ENCODE measurements at places on chromosomes 16 and 17.
A peak's percentile ranks its signal among the peaks of the same experiment; 100 is the strongest.

DNA sequence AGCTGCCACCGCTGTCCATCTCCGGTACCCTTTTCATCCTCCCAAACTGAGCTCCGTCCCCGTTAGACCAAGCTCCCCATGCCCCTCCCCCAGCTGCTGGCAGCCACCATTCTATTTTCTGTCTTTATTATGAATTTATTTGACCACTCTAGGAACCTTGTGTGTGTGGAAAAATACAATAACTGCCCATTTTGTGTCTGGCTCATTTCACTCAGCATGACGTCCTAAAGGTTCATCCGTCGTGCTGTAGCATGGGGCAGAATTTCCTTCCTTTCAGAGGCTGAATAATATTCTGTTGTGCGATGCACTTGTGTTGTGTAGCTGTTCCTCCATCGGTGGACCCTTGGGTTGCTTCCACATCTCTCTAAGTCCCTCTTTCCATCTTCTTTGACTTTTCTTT, 263.1 kb downstream of the SEC14L1 start:
- DNase-seq = no peak

- no peak for DNase-seq
Observed at GRCh38 chr16:82681592-82681991, 54.8 kb downstream of the CDH13 start.

DNA sequence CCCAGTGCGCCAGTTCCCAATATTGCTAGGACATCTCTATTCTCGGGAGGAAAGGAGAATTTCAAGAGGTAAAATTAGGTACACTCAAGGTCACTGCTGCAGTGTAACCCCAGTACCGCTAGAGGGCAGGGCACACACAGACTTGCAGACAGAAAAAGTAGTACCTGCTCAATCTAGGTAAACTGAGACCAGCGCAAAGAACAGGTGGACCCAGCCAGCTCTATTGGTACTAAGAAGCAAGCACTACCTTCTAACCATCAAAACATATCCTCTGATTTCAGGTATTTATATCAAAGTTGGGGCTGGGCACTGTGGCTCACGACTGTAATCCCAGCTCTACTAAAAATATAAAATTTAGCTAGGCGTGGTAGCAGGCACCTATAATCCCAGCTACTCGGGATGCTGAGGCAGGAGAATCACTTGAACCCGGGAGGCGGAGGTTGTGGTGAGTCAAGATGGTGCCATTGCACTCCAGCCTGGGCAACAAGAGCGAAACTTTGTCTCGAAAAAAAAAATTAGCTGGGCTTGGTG, 3.6 kb upstream of the WDR81 start:
- DNase-seq = no peak

- DNase-seq = no peak
Observed at GRCh38 chr17:73007407-73007806, 85.1 kb downstream of the SLC39A11 start.

DNA sequence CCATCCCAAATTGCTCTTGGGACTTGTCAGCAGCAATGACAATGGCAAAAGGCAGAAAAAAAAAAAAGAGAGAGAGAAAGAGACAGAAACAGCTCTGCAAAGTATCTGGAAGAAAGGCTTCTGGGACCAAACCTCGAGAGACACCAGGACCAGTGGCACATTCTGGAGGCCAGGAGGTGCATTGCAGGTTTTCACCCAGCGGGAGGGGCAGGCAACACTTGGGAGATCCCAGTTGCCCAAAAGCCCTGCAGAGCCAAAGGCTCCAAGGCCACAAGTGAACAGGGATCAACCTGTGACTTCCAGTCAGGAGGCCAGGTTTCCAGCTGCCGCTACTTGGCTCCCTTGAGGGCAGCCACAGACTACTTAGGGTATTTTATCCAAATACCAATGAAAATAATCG, 110.8 kb upstream of the CDH5 start:
- DNase-seq = no peak

- DNase-seq = peak; percentile 57
Observed at GRCh38 chr16:68366062-68366461, 55.2 kb downstream of the PRMT7 start.

DNA sequence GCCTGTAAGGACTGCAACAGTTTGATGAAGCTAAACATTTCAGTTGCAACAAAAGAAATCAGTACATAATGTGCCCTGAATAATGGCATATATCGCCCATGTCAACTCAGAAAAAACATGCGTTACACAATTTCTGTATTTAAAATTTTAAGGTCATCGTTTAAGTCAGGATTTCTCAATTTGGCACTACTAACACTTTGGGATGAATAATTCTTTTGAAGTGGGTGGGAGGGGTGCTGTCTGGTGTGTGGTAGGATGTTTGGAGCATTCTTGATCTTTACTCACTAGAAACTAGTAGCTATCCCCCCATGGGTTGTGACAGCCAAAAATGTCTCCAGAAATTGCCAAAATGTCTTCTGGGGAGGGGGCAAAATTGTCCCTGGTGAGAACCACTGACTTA, 50.7 kb upstream of the CNTNAP4 start:
- DNase-seq = no peak

- DNase-seq = no peak
Observed at GRCh38 chr17:17124341-17124740, 81.8 kb downstream of the PLD6 start.

DNA sequence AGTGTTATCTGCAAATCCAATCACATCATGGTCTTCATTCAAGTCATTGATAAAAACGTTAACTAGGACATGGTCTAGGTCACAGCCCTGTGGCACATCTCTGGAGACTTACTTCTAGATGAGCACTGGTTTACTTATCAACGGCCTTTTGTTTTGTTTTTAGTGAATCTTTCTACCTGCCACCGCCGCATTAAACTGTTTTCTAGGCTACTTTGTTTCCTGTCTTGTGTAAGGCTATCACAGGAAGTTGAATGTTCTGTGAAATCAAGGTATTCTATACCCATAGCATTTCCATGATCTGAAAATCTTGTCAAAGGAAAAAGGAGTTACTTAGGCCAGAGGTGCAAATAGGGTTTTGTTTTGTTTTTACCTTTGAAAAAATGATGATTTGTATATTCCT, 26.9 kb downstream of the SOCS3 start:
- no peak for DNase-seq

DNA sequence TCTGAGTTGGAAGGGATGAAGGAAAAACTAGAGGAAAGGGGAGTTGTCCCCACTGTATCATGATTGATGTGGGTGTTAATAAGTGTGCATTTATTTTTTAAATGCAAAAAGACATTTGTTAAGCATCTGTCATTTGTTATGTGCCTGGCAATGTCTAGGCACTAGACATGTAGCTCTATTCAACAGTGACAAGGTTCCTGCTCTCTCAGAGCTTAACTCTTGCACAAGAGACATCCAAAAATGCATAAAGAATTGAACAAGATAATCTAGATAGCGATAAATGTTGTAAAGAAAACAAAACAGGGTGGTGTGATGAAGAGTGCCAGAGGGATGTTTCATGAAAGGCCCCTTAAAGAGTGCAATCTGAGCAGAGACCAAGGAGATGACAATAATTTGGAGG, 148.9 kb downstream of the TOX3 start:
- no peak for DNase-seq

GRCh38 chr16:48623304-48624016, 13.5 kb upstream of the N4BP1 start:
- peak; percentile 92 for DNase-seq

DNA sequence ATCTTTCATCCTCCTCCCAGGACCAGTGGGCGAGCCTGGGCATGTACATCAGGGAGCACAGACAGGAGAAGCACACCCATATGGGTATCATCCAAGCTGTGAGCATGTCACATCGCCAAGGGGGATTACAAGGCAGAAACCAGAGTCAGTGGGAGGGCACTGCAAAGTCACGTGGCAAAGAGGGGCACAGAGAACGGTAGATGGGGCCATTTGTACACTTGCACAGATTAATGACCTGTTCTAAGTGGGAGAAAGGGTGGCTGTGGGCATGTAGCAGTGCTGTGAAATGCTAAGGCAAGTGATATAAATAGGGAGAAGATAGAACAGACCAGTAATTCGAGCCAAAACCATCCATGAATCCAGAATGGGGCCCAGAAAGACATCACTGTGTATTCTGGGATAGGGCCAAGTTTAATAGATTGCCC, 265.0 kb downstream of the CPPED1 start:
- peak; percentile 44 for DNase-seq

DNA sequence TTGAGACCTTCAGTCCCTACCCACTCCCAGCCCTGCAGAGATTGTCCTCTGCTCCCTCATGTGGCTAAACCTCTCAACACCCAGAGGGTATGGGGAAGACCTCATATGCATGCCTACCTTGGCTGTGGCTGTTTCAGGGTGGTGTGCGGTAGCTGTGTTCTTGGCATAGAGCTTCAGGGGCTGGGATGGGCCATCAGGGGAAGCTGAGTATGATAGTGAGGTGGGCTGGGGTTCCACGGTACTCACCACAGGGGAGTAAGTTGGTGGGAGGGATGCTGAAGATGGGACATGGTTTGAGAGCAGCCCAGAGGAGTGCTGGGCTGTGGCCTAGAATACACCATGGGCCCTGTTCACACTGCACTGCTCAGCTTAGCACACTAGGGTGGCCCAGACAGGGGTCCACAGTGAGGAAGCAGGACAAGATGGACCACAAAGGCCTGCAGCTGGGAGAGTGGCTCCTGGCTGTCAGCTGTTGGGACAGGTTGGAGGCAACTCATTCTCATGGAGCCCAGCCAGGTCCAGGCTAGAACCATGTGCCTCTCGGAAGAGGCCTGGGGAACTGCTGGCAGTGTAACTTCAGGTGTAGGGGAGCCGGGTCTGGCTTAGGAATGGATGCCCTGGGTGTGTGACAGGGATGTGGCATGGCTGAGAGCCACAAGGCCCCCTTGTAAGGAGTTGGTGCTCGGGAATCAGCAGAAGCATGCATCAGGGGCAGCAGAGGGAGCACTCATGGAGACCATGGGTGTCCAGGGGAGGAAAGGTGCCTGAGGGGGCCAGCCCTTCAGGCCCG, 3.1 kb downstream of the MFAP4 start:
- no peak for DNase-seq

GRCh38 chr17:55242476-55242875, 22.3 kb upstream of the HLF start:
- DNase-seq = no peak

- no peak for DNase-seq
Observed at GRCh38 chr16:81514041-81514559, 69.5 kb downstream of the CMIP start.

- no peak for DNase-seq
Observed at GRCh38 chr16:26740771-26741170, 326.0 kb upstream of the C16orf82 start.

GRCh38 chr16:17529982-17530760, 59.4 kb upstream of the XYLT1 start:
- no peak for DNase-seq

GRCh38 chr17:62847426-62847825, 39.3 kb upstream of the MARCHF10 start:
- no peak for DNase-seq

GRCh38 chr17:48023400-48024148, 14.0 kb downstream of the COPZ2 start:
- peak; percentile 81 for DNase-seq

DNA sequence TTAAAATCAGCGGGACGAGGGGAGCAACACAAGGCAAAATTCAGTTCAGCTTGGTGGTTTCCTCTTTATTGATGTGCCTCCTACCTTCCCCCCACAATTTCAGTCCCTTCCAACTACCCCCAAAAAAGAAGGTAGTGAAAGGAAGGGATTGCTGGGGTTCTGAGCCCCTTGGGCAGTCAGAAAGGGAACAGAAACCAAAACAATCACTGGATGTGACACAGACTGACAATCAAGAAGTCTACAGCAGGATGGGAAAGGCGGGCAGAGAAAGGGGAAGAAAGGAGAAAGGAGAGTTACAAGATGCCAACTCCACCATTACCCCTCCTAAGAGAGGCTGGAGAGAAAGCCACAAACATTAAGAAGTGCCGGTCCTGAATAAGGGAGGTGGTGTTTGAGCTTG, 1.1 kb upstream of the PHF23 start:
- no peak for DNase-seq

DNA sequence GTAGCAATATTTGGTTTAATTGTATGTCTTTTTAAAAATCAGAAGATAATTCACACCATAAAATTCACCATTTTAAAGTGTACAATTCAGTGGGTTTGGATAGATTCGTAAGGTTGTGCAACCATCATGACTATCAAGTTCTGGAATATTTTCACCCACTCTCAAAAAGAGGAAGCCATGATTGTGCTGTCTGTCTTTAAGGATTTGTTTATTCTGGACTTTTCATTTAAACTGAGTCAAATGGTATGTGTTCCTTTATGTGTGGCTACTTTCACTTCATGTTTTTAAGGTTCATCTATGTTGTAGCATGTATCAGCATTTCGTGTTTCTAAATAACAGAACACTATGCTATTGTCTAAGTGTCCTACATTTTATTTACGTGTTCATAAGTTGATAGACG, 68.1 kb upstream of the CPHXL start:
- DNase-seq = no peak

DNA sequence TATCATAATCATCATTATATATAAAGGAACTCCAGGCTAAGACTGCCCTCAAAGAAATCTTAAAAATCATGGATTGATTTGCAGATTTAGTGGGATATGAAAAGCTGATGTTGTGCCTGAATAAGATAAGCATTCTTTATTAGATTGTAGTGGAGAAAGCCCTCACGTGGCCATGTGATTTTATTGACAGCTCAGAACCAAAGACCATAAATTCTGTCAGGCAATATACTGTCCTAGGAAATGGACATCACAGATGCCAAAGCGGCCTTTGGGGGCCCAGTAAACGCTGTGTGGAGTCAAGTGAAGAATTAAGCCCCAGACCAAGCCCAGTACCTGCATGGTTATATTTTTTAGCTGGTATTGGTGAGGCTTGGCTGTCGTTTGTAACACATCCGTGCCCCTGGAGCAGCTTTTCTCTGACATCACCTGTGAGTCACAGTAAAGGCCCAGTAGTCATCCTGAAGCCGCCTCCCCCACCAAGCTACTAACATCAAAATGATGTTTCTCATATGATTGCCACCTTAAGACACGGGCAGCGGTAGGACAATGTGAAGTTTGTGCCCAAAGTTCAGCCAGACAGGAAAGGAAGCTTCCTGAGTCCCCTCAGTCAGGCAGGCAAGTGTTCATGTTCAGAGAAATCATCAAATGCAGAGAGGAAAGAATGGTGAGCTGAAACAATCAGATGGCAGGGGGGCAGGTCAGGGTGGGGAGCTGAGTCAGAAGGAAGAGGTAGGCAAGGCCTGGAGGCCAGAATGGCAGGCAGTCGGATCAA, 209.4 kb downstream of the IRX3 start:
- no peak for DNase-seq

- no peak for DNase-seq
Observed at GRCh38 chr17:51736356-51736755, 422.2 kb downstream of the CA10 start.

- DNase-seq = peak; percentile 24
Observed at GRCh38 chr16:89502081-89502843, 5.9 kb upstream of the SPG7 start.

All from D341Med (cell line).